ENCODE measurements at places on chromosomes 6 and 20.

GRCh38 chr20:12012241-12013222, 94.8 kb downstream of the BTBD3 start:
- DNase-seq: no peak

DNA sequence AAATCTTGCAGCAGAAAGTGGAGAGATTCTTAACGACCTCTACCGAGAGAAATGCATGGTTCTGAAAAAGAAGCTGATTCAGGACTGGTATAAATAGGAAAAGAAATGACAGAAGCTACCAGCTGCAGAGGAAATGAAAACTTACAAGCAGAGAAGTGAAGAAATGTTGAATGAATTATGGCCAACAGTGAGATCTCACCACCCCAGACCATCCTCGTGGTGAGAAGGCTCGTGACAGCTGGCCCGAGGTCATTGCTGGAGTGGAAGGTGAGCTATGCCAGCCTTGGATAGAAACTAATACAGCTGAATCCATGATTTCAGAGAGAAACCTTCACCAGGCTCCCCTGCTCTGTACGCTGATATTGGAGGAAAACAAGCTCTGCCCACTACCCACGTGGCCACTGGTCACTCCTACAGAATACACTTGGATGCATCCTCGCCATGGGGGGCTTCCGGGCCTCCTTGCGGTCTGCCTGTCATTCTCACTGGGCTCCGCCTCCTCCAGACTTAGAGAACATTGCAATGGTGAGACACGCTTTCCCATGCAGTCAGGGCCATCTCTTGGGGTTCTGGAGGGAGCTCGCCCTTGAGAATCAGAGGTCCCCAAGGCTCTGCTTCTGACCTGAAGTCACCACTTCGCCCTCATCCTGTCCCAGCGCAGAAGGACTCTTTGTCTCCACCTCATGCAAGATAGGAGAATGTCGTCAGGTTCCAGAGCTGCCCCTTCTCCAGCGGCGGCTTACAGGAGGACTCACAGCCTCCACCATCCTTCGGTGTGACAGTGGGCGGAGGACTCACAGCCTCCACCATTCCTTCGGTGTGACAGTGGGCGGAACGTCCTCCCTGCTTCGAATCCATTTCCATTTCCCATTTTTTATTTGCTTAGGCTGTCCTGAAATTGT, 10.6 kb upstream of the TUBB2B start:
- DNase-seq: no peak

DNA sequence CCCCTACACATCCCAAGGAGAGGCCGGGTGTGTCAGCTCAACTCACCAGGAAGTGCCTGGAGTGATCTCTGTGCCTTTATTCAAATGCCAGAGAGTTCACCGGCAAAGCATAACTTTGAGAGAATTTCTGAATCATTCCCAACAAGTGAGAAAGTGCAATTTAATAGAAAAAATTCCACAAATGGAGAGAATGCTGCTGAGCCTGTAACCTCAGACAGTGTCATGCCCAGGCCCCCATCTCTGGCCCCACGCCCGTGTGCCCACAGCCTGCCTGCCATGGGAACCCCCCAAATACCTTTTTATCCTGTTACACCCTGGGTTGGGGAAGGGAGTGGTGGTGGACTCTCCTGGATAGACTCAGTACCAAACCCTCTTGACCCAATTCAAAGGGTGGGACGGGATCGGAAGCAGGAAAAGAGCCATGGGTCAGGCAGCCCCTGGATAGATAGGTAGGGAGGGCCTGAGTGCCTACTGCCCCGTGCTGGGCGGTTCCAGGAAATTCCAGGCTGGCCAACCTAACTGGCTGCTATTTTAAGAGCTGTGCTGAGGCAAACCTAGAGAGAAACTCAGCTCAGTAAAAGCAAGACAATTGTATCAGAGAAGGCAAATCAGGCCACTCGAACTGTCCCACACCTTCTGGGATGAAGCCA, 179.0 kb upstream of the FOXA2 start:
- no peak for DNase-seq

DNA sequence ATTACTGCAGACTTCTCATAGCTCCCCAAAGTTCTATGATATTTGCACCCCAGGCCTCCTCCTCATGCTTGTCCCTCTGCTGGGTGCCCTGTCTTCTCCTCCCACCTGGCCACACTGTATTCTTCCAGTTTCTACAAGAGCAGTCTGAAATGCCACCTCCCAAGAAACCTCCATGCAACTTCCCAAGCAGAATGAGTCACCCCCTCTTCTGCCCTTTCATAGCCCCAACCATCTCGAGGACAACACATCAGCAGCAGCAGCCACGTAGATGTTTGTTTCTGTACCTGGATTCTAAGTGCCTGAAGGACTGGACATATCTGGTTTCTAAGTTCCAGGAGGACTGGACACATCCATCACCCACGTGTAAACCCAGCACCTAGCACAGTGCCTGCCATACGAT, 6.6 kb upstream of the ULBP2 start:
- no peak for DNase-seq

- peak; percentile 6 for DNase-seq
Measured at GRCh38 chr6:124961777-124962638, at the start of gene RNF217. TSS of gene RNF217 (plus strand) at chr6:124962437. CDS start at chr6:124962545, 108 bp downstream.

- DNase-seq: no peak
Measured at GRCh38 chr6:134806180-134806798, 143.6 kb downstream of the ALDH8A1 start.

- DNase-seq: no peak
Measured at GRCh38 chr6:146957181-146958093, 246.8 kb upstream of the STXBP5 start.

DNA sequence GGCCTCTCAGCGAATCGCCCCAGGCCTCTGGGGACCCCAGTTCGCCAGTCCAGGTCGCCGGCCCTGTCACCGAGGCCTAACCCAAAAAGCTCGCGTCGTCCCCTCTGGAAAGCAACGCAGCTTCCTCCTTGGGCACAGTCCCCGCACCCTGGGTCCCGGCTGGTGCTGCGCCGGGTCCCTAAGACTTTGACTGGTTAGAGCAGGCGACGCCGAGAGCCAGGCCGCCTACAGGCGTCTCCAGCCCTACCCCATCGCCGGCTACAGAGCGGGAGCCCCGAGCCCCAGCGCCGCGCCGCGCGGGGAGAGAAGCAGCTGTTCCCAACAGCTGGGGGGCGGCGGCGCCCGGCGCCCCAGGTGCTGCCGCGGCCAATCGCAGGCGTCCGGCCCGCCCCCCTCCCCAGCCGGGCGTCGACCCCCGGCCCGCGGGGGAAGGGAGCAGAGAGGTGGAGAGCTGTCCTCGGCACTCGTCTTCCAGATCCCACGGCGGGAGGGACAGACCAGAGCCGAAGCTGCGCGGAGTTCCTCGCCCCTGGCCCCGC, 540 bp upstream of the RBM24 start:
- no peak for DNase-seq

GRCh38 chr6:145551164-145551563, 184.2 kb downstream of the EPM2A start:
- no peak for DNase-seq

GRCh38 chr20:49516916-49517804, 34.7 kb upstream of the KCNB1 start:
- DNase-seq: no peak

- no peak for DNase-seq
Measured at GRCh38 chr20:4084096-4084495, 68.7 kb upstream of the RNF24 start.

DNA sequence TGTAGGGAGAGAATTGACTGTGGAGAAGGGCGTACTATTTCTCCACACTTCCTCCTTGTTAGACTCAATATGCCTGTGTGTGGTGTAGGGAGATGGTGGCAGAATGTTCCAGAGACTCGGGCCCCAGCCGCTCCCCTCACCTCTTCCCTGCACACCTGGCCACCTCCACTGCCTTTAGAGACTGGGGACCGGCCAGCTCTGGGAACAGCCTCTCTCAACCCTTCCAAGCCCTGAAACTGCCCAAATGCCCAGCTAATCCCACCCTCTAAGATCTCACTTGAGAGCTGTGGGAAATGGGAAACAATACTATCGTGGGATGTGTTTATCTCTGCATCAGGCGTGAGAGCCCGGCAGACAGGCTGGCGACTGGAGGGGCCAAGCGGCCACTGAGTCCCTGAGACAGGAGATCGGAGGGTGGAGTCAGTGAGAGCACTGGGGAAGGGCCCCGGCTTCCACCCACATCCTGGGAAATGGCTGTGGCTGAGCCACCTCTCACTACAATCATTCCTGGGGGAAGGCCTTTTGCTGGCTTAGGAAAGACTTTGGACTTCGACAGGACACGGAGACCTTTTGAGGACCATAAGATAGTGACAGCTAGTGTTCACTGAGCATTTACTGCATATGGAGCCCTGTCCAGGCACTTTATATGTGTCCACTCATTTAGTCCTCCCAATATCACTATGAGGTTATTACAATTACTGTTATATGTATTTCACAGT, 31.0 kb upstream of the MRPS18A start:
- no peak for DNase-seq

- no peak for DNase-seq
Measured at GRCh38 chr20:58828136-58828535, 22.6 kb downstream of the GNAS-AS1 start.

DNA sequence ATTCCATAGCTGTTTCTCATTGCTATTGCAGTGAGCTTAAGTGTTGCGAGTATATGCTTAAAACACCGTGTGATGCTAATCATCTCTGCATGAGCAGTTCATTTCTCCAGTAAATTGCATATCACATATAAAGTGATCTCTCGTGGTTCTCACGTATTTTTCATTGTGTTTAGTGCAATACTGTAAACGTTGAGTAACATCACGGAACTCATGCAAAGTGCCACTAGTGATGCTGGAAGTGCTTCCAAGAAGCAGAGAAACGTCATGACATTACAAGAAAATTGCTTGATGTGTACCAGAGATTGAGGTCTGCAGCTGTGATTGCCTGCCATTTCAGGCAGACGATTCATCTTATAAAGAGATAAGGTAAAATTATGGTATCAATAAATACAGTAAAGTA, 830.4 kb downstream of the GRIK2 start:
- DNase-seq: no peak

- no peak for DNase-seq
Measured at GRCh38 chr6:27882624-27883023, 29.6 kb downstream of the OR2B2 start.

GRCh38 chr6:104711371-104711770, 148.3 kb downstream of the HACE1 start:
- DNase-seq: no peak

DNA sequence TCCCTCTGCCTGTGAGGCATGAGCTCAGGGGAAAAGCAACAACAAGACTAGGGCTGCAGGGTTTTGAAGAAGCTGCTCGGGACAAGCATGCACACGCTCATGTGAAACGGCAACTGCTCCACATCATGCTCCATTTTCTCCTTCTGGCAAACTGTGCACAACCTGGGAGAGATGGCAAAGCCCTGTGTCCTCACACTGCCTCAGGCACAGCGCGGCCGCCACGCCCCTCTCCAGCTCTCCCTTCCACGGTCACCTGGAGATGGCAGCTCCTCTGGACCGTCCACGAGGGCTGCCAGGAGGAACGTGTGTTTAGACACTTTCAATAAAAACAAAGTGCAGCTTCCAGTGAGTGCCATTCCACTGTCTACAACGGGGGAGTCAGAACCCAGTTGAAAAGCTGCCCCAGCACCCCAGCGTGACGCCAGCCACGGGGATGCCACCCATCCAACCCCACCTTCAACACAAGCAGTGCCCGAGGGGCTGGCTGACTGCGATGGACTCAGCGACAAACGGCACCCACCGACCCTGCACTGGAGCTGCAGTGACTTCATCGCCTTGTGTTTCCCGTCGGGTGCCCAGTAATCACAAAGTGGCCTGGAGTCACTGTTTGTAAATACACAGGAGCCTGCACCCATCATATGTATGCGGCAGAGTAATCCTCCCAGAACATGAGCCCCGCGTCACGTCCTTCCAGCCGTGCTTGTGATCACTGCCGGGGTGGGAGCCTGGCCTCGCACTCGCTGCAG, 16.1 kb downstream of the SMOC2 start:
- DNase-seq: no peak
